ENCODE measurements at places on chromosomes 1 and 21. TPM values are rescaled to one million over a fixed set of nuclear protein-coding genes. Genes with fewer than 3 reads are reported as not detected.

Gene VHLL
- total RNA-seq: not detected

Gene RAP1GAP
- 0.23 TPM for total RNA-seq

Gene TAS1R2
- total RNA-seq: not detected

Gene NFASC
- total RNA-seq: 1.4 TPM

Gene PROX1
- 0.16 TPM for total RNA-seq

Gene FCER1G
- total RNA-seq: not detected

Gene VWA5B1
- total RNA-seq: not detected

Gene FMO2
- total RNA-seq: not detected

Gene TCHHL1
- 0.08 TPM for total RNA-seq

Gene RIPK4
- total RNA-seq: 23.0 TPM

Gene SMCP
- total RNA-seq: not detected

Gene PTAFR
- total RNA-seq: 28.3 TPM

Gene KCNE2
- total RNA-seq: not detected

Gene RABGAP1L
- total RNA-seq: 34.7 TPM

Gene CACNA1S
- total RNA-seq: not detected

Gene RNU1-1
- under 0.01 TPM for total RNA-seq

Gene HSPG2
- 164 TPM for total RNA-seq

Gene GBP2
- 0.31 TPM for total RNA-seq

Gene LCE3D
- not detected for total RNA-seq

Gene SPATA17
- 0.30 TPM for total RNA-seq

Gene SPATA1
- not detected for total RNA-seq

Gene NCF2
- total RNA-seq: 1.5 TPM

Gene DNAJC28
- total RNA-seq: 0.23 TPM

Gene C1orf35
- 10.4 TPM for total RNA-seq

Gene SPATA45
- total RNA-seq: not detected

Gene KCNAB2
- 1.6 TPM for total RNA-seq

Gene PCBP3
- 0.23 TPM for total RNA-seq

Gene SPRR5
- not detected for total RNA-seq

Gene CYP2J2
- total RNA-seq: 2.4 TPM

Gene COL6A2
- total RNA-seq: 5.5 TPM

Gene UQCRH
- total RNA-seq: 487 TPM

Gene FCRLB
- total RNA-seq: 0.78 TPM

Gene TCHH
- 0.04 TPM for total RNA-seq

Gene CD52
- total RNA-seq: 0.55 TPM

Gene LYPD8
- not detected for total RNA-seq

Gene CHD5
- total RNA-seq: not detected
